Stimulated activated naive CD8-positive, alpha-beta T cell treated with anti-CD3 and anti-CD28 coated beads, Interleukin-15, amount 100 ng/mL, for 72 hours (primary cell): ENCODE measurements at places on chromosomes 2 and 18.

GRCh38 chr18:45231617-45232016, 383.7 kb upstream of the SLC14A2 start:
- no peak for DNase-seq

DNA sequence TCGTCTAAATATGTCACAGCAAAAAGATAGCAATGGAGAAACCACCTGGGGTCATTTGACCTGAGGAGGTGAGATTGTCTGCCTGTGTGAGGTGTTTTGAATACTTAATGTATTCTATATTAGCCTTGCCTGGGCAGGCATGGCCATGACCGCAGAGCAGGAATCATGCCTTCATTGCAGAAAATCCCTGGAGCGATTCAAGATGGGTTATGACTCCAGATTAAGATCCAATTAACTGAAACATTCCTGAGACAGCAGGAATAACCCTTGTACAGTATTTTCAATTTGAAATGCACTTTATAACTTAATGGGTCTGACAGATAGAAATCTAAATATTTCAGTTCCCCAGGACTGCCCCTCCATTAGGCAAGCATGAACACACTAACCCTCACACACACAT, 227.3 kb upstream of the RAB6C start:
- DNase-seq, result no peak

DNA sequence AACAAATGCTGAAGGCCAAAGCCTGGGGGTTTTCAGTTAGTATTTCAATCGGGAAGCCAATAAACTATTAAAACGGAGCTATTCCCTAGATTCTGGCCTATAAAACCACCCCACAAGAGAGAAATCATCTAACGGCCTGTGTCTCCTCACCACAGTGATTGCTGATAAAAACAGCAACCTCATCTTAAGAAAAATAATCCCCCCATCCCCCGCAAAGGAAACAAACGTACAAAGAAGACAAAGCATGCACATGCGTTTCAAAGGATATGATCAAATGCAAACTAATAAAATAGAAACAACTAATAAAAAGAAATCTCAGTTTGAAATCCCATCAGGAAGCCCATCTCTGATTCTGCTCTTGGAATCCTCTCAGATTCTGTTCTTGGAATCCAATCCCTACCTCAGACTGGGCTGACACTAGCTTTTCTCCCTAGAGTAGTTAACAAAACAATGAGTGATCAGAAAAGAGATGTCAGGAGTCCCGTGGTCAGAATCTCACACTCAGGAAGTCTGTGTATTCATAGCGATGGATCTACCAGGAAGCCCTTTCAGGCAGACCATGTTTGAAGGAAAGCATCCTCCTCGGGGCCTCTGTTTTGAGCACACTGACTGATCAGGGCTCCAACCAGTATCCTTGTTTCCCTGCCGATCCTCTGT, 150.7 kb downstream of the THADA start:
- no peak for DNase-seq

DNA sequence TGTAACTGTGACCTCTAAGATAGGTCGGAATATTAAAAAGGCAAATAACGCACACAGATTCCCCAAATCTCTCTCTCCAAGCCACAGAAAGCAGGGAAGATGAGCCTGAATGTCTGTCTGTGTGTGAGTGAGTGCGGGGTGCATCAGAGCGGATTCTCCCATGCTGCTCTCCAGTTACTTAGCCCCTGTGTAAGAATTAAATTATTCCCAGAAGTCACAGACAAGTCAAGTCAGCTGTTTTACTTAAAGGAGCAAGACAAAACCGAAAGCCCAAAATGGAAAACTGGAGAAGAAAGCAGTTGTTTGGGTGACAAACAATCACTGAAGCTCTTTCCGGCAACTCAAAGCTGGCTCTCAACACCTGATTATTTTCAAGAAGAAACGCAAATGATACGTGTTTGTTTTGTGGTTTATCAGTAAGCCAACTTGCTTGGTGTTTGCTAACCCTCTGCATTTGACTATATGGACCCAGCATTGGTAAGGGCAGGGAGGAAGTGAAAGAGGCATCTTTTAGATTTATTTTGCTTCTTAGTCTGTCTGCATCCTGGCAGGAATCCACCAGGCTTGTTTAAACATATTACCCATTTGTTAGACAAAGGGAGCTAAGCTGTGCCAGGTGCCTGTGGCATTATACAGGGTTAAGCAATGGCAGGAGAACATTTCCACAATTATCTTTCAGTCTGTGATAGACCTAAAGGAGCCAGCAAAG, 121.5 kb upstream of the CREB1 start:
- no peak for DNase-seq

DNA sequence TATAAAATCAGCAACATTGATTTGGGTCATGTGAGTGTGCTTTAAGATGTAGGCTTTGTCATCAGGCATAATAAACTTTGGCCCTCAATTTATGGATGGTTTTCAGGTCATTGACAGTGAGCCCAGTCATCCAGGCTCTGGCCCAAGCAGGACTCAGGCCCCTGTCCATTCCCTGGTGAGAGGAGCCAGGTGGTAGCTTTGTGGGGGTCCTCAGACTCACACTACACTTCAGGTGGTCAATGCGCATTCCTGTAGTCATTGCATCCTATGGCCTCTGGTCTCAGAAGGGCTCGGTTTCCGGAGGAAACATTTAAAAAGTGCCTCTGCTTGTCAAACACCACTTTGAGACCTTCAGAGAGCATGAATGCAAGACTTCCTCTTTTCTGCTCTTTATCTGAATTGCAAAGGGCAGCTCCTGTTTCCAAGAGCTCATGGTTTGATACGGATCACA, 20.2 kb downstream of the LGALSL start:
- DNase-seq, result no peak

GRCh38 chr2:126799301-126799700, 99.4 kb upstream of the TEX51 start:
- DNase-seq, result no peak

DNA sequence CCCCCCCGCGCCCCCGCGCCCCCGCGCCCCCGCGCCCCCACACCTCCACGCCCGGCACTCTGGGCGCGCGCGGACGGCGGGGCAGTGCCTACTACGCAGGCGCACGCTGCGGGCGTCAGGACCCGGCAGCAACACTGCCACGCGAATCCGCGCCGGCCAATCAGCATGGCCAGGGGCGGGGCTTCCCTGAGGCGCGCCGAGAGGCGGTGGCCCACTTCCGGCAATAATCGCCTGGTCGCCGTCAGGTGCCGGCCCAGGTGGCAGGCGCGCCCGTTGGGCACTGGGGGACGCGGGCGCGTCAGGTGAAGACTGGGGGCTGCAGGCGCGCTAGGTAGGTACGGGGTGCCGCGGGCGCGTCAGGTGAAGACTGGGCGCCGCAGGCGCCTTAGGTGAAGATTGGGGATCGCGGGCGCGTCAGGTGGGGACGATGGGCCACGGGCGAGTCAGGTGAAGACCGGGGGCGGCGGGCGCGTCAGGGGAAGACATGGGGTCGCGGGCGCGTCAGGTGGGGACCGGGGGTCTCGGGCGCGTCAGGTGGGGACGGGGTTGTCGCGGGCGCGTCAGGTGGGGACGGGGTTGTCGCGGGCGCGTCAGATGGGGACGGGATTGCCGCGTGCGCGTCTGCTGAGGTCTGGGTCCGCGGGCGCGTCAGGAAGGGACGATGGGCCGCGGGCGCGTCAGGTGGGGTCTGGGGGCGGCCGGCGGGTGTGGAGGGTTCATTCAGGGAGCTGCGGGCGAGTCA, 219.1 kb downstream of the RTP5 start:
- DNase-seq, result peak; percentile 91

DNA sequence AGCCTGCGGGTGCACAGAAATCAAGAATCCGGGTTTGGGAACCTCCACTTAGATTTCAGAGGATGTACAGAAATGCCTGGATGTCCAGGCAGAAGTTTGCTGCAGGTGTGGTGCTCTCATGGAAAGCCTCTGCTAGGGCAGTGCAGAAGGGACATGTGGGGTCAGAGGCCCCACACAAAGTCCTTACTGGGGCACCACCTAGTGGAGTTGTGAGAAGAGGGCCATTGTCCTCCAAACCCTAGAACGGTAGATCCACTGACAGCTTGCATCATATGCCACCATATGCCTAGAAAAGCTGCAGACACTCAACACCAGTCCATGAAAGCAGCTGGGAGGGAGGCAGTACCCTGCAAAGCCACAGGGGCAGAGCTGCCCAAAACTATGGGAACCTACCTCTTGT, 833.0 kb downstream of the TMEM182 start:
- no peak for DNase-seq
